EL (cell line): ENCODE measurements at places on chromosomes 3 and 15.

- DNase-seq, result peak; percentile 99
Measured at GRCh38 chr3:64187065-64187959, 38.0 kb downstream of the PRICKLE2 start.

DNA sequence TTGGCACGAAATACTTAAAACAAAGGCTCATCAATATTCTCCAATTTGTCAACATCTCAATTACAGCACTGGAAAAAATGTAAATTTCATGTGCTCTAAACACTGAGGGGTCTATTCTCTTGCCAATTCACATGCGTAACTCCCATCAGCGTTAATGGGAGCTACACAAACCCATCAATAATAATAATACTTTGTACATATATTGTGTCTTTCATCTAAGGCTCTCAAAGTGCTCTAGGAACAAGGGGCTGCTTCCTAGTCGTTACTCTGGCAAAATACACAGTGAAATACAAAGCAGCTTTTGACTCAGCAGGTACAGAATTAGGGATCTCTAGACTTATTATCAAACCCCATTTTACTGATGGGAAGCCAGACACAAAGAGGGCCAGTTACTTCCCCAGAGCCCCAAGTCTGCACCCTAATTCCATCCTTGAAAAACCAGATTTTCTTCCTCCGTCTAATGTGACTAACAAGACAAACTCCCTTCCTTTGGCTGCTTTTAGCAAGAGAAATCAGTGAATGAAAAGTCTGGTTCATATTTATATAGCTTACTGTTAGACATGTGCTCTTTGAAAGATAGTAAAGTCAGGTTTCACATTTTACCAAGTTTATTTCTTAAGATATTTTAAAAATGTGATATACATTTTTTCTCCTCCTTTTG lies 20.0 kb downstream of the MEIS2 start:
- DNase-seq, result no peak

- DNase-seq, result no peak
Measured at GRCh38 chr3:128328546-128329458, 137.9 kb downstream of the DNAJB8 start.

DNA sequence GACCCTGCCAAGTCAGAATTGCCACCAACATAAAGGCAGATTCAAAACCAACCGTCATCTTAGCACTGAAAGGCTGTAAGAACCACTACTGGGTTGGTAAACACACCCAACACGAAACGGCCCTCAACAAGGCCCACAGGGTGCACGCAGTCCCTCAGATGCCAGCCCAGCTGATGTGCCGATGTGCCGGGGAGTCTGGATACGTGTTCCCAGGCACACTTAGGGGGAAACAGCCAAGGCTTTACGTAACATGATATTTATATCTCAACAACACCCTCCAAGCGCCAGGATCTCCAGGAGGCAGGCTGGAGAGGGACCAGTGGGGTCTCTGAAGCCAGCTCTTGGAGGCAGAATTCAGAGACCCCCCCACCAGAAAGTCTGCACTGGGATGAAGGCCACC lies 14.2 kb downstream of the POC1A start:
- no peak for DNase-seq

DNA sequence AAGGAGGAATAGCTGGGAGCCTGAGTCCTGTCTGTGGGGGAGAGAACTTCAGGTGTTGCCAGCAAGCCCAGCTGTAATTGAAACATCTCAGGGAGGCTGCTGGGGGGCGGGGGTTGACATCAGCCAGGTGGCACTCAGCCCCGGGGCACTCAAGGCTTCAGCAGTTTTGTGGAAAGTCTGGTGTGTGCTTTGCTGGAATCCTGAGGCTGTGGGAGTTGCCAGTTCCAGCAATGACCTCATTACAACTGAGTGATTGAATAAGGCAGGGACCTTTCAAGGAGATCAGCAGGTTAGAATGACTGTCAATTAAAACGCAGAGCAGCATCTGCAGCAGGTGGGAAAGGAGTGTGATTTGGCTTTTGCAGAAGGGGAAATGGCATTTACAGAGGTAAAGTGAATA lies 75.7 kb downstream of the FAM43A start:
- DNase-seq, result no peak

DNA sequence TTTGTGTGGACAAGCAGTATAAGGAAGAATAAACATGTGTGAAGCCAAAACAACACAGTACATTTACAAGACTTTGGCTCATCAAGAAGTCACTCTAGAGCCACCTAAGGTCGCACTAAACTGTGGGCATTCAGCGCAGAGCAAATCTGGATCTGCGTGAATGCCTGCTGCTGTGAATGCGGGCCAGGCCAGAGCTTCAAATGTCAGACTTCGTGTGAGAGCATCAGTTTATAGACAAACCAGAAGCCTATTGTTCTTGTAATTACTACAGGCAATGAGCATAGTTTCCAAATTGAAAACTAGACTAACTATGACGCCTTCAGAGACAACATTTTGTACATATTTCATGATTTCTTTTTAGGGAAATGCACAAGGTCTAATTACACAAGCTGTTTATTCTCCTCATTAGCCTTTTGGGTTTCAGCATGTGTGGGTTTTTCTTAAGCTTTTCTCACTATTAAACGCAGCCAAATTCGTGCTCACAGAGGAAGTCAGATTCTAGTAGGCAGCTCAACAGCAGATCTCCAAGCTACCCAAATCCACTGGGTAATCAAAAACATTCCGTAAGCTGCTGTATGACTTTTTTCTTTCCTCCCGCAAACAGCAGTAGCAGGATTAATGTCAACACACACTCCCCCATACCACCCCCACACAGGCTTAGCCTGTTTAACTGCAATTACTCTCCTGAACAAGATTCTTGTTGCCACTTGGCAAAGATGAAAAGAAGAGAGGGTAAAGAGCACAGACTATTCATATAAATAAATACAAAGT lies 84.5 kb upstream of the SETMAR start:
- no peak for DNase-seq

- no peak for DNase-seq
Measured at GRCh38 chr3:3074551-3075257, 35.5 kb downstream of the IL5RA start.

DNA sequence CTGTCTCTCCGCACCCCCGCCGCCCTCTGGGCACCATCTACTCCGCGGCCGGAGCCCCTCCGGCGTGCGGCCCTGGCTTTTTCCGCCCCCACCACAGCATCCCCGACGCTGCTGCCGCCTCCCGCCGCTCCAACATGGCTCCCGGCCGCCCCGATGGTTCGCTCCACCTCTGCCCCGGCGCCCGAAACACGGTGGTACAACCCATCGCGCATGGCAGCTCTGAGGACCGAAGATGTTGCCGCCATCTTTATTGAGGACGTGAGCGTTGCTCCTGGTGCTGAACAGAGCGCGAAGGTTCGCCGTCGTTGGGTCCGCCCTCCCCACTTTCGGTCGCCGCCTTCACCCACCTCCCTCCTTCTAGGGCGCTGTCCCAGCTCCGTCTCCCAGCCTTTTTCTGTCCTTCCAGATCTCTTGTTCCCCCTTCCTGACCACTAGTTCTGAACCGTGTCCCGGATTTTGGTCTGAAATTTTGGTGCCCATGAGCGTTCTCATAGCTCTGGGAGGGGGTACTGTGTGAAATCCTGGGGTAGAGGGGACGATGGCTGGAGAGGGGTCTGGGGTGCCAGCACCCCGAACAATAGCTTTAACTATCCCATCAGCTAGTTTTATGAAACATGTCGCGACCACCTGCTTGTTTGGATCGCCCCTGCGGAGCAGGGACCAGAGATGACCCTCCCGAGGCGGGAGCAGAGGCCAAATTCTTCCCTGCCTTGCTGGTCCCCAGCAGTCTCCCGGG lies at the start of gene CELSR3:
CELSR3 (minus strand) TSS at position 134 of the 736 bp plus-strand sequence. CDS start 252 bp downstream, outside the sequence.
- DNase-seq, result peak; percentile 81

- DNase-seq, result no peak
Measured at GRCh38 chr3:125292015-125292414, 79.5 kb upstream of the SLC12A8 start.

GRCh38 chr3:32995098-32995497 lies 43.7 kb downstream of the CCR4 start:
- DNase-seq, result no peak

DNA sequence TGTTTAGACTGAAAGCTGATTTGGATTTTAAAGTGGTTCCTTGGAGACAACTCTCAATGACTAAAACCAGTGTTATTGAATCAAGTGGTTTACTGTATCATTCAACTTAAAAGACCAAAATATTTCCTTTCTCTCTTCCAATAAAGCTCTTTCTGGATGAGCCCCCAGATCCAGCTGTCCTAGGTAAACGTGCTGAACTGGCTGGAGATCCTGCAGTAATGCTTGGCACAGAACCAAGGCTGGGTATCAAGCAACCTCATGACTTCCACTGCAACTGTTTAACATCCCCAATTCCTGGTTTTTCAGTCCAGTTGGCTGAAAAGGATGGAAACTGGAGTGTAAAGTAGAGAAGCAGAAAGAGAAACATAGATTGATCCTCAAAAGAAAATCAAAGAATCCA lies 28.9 kb downstream of the SEC22C start:
- no peak for DNase-seq

DNA sequence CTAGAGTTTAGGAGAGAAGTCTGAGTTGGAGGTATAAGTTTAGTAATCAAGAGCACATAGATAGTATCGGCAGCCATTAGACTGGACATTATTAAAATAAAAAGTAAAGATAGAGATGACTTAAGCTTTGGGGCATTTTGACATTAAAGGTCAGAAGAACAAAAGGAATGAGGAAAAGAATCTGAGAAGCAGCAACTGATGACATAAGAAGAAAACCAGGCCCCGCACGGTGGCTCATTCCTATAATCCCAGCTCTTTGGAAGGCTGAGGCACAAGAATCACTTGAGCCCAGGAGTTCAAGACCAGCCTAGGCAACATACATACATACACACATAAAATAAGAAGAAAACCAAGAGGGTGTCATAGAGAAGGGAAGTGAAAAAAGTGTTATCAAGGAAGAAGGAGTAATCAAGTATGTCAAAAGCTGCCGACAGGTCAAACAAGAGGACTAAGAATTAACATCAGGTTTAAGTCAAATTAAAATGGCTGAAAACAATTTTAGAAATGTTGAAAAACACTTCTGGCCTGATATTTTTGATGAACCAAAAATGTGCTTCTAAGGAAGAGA lies 38.9 kb downstream of the ACAP2 start:
- peak; percentile 50 for DNase-seq

GRCh38 chr15:50909010-50909317 lies 481 bp downstream of the AP4E1 start:
- no peak for DNase-seq

DNA sequence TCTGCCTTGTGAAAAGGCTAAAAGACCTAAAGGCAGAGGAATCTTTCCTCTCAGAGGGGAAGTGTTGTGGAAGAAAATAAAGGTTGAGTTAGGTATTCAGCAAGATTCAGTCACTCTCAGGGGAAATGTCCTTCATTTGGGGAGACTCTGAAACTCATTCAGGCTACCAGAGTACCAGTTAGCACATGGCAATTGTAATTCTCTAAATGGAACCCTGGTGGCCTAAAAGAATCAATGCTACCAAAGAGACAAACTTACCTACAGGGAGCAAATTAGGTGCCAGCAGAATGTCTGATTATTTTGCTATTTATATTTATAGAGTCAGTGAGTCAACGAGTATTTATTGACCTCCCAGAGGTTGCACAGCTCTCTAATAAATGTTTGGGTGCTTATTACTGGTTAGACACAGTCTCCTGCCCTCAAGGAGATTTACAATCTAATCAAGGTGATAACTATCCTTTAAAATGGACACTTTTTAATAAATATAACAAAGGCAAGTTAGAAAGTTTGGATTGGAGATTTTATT lies 33.9 kb upstream of the CDIN1 start:
- no peak for DNase-seq

- no peak for DNase-seq
Measured at GRCh38 chr3:126337980-126338651, 19.1 kb downstream of the KLF15 start.

- no peak for DNase-seq
Measured at GRCh38 chr3:38957296-38957695, 94.4 kb downstream of the SCN11A start.
